Activated T-helper 2 cell treated with anti-CD3 and anti-CD28 coated beads, Interferon-gamma antibody, Interleukin-2, Interleukin-4, amounts not matched to agents 10 μg/mL and 5 μg/mL and 100 μg/mL, durations not matched to agents 14 hours and 24 hours and 36 hours (primary cell): ENCODE measurements at places on chromosomes 1 and 21. TPM values are rescaled to one million over a fixed set of nuclear protein-coding genes. Genes with fewer than 3 reads are reported as not detected.

Gene IGSF21
- total RNA-seq: not detected in 2 replicates

Gene FMO1
- total RNA-seq: not detected in 2 replicates

Gene FHAD1
- not detected in 2 replicates for total RNA-seq

Gene TINAGL1
- total RNA-seq: not detected in 2 replicates

Gene LAMC2
- not detected in 2 replicates for total RNA-seq

GRCh38 chr1:61491497-61491896 lies 233.4 kb downstream of the TM2D1 start:
- DNase-seq: no peak

DNA sequence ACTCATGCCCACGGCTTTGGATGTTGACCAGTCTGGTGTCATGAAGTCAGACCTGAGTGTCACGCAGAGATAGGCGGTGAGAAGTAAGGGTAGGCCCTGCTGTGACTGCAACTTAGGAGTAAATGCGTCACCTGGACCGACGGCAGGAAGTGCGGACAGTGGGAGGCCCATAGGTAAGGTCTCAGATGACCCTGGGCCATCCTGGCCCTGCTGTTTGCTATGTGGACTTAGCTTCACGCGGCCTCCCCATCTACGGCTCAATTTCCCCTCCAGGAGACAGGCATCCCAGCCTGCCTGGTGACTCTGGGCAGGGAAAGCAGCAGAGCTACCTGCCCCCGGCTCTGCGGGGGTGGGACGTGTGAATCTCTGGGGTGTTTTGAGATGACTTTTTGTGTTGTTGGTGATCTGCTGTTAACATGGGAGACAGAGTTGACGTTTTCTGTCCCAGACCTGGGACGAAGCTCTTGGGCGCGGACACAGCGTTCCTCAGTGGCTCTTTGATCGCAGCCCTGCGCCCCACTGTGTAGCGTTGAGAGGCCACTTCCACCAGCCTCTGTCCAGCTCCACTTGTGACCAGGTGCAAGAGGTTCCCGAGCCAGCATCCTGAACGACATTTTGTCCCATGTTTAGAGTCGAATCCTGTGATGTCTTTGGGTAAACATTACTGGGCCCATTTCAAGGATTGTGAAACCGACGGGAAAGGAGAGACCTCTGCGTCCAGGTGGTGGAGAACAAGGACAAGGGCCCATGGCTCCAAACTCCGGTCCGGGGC lies 39.9 kb downstream of the CRYAA start:
- DNase-seq: no peak

GRCh38 chr1:33516891-33517567 lies 44.6 kb downstream of the ZSCAN20 start:
- DNase-seq: no peak

GRCh38 chr1:205374210-205375078 lies 17.7 kb upstream of the KLHDC8A start:
- DNase-seq: no peak

- DNase-seq: no peak
These were observed 93.8 kb upstream of the CCDC190 start for GRCh38 chr1:162954824-162955223.

DNA sequence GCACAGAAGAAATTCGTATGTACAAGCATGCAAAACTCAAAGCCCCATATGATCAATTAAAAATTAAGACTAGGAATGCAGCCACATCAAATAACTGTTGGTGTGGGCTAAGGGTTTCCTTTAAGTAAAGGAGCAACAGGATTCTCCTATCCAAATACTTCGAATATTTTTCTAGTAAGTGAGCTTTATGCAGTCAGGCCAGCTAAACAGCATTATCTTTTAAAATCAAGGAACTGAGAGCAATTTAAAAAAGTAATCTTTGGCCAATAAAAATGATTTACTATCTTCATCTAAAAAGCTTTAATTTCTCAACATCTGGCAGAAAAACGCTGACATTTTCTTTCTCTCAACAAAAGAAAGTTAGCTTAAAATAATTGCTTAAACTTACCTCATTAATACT lies 19.8 kb downstream of the CNN3 start:
- no peak for DNase-seq

GRCh38 chr1:154952664-154953063 lies 3.2 kb downstream of the PBXIP1 start:
- DNase-seq: no peak

DNA sequence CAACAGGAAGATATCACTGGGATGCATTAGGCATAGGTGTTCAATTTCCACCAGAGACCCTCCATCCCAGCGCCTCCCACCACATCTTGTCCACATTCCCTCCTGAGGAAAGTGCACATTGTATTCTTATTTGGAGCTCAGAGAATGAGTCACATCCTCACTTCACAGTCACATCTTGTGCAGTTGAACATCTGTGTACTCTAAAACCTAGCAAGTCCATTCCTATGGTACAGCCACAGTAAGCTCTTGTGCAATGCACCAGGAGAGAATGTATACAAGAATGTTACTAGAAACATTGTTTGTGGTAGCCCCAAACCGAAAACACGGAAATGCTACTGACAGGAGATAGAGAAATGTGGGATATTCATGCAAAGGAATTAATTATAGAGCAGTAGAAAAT lies 1.6 kb upstream of the KDF1 start:
- no peak for DNase-seq

DNA sequence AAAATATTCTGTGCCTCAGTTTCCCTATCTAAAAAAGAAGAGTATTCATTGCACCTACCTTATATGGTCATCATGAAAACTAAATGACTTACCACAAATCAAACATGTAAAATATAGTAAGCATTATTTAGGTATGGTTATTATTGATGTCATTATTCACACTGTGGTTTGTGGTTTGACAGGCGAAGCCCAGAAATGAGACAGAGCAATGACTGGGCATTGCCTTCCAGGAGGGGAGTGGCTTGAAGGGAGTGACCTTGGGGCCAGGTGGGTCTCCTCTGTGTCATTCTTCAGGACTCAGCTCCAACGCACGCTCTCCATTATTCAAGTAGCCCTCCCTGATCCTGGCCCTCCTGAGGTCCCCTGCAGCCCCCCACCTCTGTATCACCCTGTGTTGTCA lies 133.7 kb downstream of the DMRTA2 start:
- no peak for DNase-seq

- DNase-seq: no peak
These were observed 191.8 kb downstream of the SLC35F3 start for GRCh38 chr1:234096161-234096770.

GRCh38 chr1:237681210-237681609 lies 209.5 kb downstream of the ZP4 start:
- no peak for DNase-seq

DNA sequence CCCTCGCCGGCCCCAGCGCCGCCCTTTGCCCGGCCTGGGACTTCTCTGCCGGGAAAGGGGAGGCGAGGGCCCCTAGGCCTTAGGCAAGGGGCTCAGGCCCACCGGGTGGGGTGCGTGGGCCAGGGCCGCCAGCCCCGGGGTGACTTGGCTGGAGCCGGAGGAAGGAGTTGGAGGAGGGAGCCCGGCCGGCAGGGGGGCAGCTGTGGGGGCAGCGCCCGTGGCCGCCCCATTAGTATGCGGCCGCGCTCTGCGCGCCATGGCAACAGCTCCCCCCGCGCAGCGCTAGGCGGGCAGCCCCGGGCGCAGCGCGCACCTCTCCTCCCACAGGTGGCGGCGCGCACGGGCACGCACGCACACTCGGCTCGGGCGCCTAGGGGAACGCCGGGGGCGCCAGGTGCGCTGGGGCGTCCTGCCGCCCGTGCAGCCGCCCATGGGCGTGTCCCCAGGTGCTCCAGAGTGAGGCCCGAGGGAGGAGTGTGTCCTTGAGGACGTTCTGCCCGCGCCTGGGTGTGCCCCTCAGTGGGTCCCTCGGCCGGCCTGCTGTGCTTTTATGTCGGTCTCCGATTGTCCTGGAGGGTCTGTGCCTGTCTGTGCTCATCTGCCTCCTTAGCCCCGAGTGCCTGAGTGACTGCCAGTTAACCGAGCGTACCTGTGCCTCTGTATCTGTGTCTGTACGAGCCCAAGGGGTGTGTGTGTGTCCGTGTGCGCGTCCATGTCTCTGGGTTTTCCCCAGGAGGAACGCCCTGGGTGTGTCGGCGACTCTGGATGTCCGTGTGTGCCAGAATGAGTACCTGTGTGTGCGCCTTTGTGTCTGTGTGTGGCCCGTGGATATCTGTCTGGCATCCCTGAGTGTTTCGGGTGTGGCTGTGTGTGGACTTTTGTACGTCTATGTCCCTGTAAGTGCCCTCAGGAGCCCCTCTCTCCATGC lies 38.2 kb upstream of the WASF2 start:
- DNase-seq: no peak

GRCh38 chr1:244112636-244113035 lies 61.6 kb downstream of the ZBTB18 start:
- DNase-seq: no peak

DNA sequence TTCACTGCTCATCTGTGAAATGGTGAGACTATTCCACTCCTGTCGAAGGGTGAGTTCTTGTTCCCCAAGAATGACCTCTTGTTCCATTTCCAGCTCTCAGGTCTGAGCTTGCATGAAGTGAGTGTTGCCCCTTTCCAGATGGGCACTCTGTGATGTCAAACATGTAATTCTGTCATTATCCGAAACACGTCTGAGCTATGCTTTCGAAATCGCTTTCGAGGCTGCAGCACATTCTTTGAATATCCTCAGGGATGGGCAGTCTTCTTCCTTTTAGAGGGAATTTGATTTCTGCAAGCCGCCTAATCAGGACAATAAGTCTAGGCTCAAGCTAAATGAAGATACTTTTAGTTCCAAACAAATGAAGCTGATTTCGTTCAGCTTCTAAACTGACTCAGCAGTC lies 15.1 kb downstream of the NFASC start:
- DNase-seq: no peak
